ENCODE measurements at places on chromosomes 2 and 18. TPM values are rescaled to one million over a fixed set of nuclear protein-coding genes. Genes with fewer than 3 reads are reported as not detected.

- no peak for DNase-seq
Observed at GRCh38 chr18:14085770-14086457, 46.3 kb downstream of the ZNF519 start.

DNA sequence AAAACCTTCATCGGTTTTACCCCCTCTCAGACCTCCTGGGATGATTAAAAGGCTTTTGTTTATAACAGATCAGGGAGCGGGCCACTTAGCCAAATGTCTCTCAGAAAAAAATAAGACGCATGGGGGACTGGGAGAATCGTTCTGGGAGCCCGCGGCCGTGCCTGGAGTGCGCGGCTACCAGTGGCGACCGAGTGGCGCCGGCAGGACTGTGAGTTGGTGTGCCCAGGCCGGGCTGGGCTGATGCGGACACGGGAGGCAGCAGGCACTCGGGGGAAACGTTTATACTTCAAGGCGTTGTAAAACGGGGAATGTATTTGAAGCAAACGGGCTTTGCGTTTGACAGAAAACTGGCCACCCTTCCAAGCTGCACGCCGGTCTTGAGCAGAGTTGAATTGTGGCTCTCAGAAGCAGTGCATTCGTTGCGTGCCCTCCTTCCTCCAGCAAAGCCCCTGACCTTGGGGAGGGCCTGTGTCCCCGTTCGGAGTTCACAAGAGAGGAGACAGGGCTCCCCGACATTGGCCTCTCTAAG, 4.7 kb upstream of the HOXD10 start:
- no peak for DNase-seq

DNA sequence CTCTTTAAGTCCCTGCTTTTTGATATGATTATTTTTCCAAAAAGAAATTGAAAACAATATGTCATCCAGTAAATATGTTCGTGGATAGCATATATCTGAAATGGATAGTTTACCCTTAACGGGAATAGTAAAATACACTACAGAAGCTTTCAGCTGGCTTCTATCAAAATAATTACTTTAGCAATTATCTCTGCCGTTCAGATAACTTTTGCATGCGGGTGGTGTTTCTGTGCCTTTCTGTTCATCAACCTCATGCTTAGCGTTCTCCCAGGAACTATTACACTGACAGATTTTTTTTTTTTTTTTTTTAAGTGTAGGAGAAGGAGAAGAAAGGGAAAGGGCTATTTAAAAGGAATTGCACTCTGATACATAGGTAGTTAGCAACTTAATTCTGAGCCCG, 53.6 kb downstream of the TSHZ1 start:
- no peak for DNase-seq

- DNase-seq, result no peak
Observed at GRCh38 chr2:146048141-146048540, 1528.2 kb upstream of the ZEB2 start.

DNA sequence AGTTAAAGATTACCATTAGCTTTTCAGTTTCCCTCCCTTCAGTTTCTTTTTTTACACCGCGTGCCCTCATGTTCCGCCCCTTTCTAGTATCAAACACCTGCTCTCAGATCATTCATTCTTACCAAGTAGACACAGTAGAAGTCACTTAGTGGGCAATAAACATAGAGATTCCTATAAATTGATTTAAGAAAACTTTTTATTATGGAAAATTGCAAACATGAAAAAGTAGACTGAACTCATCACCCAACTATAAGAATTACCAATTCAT, 21.2 kb upstream of the CNRIP1 start:
- no peak for DNase-seq

DNA sequence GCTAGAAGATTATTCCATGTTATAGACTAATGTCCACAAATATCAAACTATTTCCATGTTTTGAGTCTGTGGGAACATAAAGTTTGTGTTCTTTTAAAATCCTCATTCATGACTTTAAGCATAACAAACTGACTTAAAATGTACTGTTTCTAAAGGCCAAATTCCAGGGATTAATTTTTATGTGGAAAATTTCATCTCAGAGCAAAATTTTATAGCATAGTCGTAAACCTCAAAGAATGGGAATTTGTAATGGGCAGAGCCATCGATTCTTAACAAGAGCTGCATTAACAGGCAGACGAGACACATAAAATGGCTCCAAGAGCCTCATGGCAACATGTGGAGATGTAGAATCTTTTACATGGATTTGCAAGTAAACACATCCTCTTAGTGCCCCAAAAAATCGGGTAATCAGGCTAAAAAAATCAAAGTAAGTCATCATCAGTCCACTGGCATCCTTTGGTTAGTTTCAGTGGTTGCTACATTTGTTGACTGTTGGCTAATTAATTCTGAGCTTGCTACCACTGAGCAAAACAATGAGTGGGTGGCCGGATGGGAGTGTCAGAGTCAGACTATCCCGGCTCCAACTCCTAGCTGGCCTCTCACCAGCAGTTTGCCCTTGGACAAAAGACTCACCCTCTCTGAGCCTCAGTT, 119.6 kb downstream of the FAM210A start:
- no peak for DNase-seq

DNA sequence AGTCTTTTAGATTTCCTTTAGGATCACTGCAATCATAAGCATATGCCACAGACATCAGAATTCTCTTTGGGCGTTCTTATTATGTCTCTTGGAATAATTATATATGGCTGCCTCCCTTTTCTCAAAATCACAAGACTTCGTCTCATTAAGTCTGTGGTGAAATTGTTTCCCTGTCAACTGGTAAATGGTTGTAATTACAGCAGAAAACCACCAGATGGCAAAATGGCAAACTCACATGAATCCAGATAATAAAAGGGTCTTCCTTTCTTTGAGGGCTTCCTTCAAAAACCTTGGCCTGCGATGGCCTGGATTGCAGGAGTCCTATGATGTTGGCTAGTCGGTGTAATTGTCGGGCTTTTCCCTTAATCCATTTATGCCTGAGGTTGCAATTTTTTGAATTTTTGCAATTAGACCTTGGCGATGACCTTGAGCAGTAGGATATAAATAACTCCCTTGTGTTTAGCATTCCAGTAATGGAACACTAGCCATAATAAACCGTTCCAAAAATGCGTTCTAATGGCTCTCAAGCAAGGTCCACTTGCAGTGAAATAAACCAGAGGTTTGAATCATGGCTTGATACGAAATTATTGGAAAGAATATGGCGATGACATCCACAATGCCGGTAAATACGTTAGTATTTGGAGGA, 656.4 kb downstream of the MBD2 start:
- no peak for DNase-seq

DNA sequence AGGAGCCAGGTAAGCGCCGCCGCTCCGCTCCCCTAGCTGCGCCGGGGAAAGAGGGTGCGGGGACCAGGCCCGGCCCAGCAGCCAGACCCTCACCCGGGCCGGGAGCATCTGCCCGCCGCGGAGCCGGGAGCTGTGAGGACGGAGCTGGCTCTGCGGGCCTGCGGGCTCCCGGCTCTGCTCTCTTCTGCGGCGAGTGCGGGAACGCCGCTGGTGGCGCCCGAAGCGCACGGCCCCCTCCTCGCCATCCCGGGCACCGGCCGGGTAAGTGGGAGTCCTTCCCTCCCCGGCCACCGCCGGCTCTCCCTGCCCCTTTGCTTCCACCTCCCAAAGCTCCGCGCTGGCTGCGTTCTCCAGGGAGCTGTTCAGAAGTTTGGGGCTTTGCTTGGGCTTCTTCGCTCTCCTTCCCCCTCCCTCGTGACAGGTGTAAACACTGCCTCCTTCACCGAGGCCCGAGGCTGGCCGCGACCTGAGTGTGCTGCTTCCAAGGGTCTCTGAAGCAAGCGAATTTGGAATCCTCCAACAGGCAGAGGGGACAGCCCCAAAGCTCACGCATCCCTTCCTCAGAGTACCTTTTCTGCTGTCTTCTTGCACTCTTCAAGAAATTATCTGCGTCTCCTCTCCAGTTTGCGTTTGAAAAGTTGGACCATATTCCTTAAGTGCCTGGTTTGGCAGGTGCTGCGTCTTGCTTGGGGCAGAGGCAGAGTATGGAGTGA, 632 bp downstream of the AFTPH start:
- peak; percentile 59 for DNase-seq

GRCh38 chr2:45928946-45929345, 277.5 kb downstream of the PRKCE start:
- DNase-seq, result no peak

- DNase-seq, result no peak
Observed at GRCh38 chr2:115650827-115651226, 1208.4 kb downstream of the DPP10 start.

DNA sequence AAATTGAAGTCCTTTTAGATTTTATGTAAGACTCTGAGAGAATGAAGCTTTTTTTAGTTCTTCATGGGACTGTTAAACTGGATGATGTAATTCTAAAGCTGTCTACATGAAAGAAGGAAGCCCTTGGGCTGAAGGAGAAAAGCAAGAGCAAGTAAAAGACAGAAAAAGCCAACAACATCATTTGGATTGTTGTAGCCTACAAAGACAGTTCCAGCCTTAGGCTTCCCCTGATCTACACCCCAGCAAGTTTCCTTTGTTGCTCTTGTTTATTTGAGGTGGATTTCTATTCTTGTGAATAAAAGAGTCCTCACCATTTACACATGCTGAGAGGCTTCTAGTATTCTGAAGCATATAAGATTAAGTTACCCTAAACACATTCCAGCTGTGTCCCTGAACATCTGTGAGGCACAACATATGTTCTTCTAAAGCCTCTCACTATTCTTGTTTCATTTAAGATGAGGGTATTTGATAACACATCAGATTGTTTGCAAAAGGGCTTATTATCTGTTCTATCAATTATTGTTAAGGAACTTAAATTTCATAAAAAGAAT, 377.8 kb downstream of the LNPK start:
- no peak for DNase-seq

GRCh38 chr18:46009125-46009840, 42.2 kb upstream of the EPG5 start:
- no peak for DNase-seq

- no peak for DNase-seq
Observed at GRCh38 chr2:227095346-227095745, 68.7 kb downstream of the COL4A4 start.

- DNase-seq, result no peak
Observed at GRCh38 chr2:54428108-54428831, 27.9 kb upstream of the SPTBN1 start.

GRCh38 chr2:239932881-239933735, 92.0 kb downstream of the NDUFA10 start:
- no peak for DNase-seq

The CHRND gene
- not detected for total RNA-seq

The ICA1L gene
- total RNA-seq, result 1.8 TPM

The NMUR1 gene
- total RNA-seq, result 0.30 TPM

The OBSL1 gene
- 13.2 TPM for total RNA-seq

The C1GALT1C1L gene
- 0.27 TPM for total RNA-seq

The HADHA gene
- total RNA-seq, result 226 TPM

The PLEKHA3 gene
- 26.1 TPM for total RNA-seq

The IL1RL2 gene
- total RNA-seq, result 2.8 TPM

The FAM161A gene
- 2.5 TPM for total RNA-seq

The CROCC2 gene
- 0.05 TPM for total RNA-seq

The HOXD1 gene
- 4.0 TPM for total RNA-seq

The HOXD4 gene
- total RNA-seq, result 1.6 TPM

The UGT1A3 gene
- 1.0 TPM for total RNA-seq
